ENCODE measurements at places on chromosomes 7 and 10.

- no peak for DNase-seq
These were observed 110.8 kb downstream of the JAZF1 start for GRCh38 chr7:28069807-28070206.

DNA sequence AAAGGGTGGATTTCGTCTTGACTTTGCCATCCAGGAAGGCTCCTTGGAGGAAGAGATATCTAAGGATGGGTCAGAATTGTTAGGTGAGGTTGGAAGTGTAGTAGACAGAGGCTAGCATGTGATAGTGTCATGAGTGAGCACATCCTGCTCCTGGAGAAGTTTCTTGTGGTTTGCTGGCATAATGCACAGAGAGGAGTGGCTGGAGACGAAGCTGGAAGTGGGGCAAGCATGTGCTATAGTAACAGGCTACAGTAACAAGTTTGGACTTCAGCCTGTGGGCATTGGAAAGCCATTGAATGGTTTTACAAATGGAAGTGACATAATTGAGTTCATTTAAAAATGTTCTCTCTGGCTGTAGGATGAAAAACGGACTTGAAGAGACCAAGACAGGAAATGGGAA, 175.6 kb upstream of the VWC2 start:
- DNase-seq: no peak

DNA sequence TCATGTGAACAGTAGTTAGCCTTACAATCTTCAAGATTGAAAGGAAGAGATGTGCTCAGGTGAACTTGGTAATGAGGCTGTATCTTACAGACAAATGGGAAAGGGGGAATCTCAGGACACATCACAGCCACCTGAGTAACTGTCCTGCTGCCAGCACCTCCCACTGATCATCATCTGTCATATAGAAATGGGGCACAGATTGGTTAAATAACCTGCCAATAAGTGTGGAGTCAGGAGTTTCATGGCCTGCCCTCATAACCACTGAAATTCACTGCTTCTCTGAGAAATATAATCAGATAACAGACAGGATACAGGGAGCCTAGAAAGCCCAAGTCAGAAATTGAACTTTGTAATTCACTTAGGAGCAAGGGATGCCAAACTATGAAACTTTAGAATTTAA, 64.9 kb upstream of the TAS2R16 start:
- no peak for DNase-seq

DNA sequence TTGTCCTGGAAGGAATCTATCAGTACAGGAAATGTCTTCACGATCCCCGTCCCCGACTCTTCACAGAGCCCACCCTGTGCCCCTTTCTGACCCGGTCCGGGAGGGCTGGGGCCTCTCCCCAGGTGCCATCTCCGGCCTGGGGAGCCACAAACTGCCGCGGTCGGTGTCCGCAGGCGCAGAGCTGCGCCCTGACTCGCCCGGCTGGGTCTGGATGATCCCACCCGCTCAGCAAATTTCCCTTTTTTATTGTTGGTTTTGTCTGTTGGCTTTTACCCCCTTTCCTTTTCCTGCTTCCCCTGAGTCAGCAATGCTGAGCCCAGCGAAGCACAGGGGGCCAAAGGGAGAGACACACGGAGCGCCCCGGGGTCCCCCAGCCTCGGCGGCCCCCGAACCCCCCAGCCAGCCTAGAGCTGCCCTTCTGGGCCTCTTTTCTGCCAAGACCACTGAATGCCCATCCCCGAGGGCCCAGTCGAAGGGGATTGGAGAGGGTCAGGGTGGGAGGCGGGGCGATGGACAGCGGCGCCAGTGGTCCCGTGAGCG, 30.9 kb downstream of the LEP start:
- no peak for DNase-seq

DNA sequence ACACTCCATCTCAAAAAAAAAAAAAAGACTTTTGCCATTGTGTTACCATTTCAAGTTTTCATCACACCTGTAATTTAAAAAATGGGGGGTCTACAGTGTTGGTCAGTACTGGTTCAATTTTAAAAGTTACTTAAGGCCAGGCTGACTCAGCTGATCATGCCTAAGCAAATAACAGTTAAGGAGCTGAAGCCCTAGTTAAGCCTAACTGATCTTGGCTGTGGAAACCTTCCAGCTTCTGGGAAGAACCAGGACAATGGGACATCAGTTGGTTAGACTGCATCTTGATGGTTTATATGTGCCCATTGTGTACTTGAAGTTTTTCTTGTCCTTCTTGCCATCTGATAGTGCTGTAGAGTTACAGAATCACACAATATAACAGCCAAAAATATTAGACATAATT, 26.7 kb downstream of the VCL start:
- no peak for DNase-seq

- DNase-seq: no peak
These were observed 4.0 kb upstream of the PPP1R3C start for GRCh38 chr10:91636892-91637291.

GRCh38 chr10:114571316-114571999, 86.6 kb downstream of the ABLIM1 start:
- no peak for DNase-seq

- no peak for DNase-seq
These were observed 15.9 kb downstream of the MTURN start for GRCh38 chr7:30150711-30151110.

GRCh38 chr10:124717911-124718741, 26.1 kb downstream of the FAM53B start:
- DNase-seq: peak; percentile 70

All from stimulated activated CD4-positive, alpha-beta T cell treated with anti-CD3 and anti-CD28 coated beads, Interleukin-2, amount 100 ng/mL, for 24 hours (primary cell).